ENCODE measurements at places on chromosomes 3 and 15.

DNA sequence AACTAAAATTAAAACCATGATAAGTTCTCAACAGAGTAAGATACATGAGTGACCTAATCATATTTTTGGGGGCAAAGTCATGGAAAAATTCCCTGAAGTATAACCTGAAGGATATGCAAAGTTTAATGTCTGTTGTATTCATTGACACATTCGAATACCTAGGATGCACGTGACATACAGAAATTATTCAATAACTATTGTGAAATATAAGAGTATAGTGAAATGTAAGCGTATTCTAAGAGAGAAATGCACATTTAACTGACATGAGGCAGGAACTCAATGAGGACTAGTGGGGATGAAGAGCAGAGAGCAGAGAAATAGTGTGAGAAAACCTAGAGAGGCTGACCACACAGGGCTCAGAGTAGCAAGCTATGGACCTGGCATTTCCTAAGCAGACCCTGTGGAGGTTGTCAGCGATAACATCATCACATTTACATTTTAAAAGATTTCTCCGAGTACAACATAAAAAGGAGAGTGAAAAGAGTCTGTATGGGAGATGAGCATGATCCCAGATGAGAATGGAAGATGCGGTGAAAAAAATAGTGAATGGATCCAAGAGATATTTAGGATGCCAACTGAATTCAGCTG, 588.8 kb downstream of the MAGI1 start:
- no peak for DNase-seq

DNA sequence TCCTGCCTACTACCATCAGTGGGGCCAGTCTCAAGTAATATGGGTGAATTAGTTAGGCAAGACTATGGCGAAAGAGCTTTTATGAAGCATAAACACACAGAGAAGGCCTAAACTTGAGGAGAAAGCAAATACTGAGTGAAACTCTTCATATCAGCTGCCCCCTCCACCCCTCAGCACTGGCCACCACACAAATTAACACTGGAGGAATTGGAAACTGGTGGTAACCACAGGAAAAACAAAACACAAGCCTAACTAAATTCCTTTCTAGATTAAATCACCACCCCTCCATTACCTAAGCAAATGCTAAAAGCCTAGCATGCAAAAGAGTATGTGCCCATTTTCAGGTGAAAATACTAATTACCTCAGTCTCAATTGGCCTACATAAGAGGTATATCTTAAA, 774.7 kb upstream of the NECTIN3 start:
- no peak for DNase-seq

DNA sequence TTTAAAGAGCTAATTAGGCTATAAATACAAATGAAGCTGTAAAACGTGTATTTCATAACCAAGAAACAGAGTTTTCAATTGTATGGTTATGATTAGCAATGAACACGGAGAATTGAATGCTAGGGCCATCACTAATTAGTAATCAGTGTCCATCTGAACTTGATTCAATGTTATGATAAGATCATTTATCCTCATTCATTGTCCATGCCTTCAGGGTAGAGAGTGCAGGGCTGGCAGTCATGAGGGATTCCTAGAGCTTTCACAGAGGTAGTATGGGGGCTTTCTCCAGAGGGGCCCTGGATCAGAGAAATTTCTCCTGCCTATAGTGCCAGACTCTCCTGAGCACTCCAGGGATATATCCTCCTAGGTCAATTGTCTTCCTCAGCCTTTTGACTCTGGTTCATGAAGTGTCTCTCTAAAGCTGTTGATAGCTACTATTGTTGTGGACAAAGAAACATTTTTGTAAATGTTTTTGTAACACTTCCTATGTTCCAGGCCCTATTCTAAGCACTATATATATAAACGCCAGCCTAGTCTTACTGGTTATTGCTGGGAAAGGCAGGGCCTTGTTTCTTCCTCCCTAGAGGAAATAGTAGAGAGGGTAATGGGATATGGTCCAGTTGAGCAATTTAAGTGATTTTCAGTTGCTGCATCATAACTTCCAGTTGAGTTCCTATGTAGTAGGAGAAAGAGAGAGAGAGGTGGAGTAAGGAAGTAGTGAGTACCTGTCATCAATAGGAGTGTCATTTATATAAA, 249.0 kb downstream of the NFKBIZ start:
- no peak for DNase-seq

DNA sequence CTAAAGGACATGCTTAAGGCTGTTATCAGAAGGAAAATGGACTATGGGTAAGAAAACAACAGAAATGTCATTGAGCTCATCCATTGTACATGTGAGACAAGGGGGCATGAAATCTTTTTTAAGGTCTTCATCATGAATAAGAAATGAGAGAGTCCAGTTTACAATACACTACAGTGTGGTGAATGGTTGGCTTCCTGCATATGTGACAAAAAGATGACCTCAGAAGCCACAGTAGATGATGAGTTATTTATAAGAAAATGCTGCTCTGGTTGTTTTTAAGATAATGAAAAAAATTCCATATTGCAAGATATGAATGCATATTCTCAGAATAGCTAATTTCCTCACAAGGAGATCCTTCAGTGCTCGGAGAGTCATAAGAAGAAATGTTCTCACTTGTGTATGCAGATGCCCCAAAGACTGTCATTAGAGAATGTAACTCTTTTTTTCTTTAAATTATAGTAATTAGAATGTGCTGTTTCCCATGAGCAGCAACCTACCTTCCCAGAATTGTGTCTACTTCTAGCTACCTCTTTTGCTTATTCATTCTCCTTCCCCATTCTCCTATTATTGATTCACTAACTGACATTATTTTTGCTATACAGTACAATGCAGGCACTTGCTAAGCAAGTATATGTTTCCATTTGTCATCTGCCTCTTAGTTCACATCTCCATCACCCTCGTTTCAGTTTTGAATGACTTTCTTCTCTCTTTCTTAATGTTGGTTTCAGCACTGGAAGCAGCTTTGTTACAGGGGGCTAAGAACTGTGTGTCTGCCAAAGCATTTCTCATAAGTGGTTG, 152.0 kb upstream of the PEX5L start:
- DNase-seq: no peak

GRCh38 chr3:61358364-61358763, 107.1 kb upstream of the FHIT start:
- no peak for DNase-seq

- no peak for DNase-seq
Observed at GRCh38 chr15:32035285-32035684, 5.0 kb downstream of the CHRNA7 start.

DNA sequence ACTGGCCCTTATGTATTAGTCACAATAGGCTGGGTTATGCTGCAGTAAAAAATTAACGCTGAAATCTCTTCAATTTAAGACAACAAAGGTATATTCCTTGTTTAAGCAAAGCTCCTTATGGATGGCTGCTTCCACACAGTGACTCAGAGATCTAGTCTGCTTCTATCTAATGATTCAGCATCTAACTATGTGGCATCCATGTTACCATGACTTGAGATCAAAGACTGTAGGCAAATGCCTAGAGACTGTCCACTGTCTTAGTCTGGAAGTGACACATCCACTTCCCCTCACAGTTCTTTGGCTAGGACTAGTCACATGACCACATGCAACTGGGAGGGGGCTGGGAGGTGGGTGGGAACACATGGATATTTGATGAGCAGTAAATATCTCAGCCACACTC, 61.3 kb upstream of the PSMD6 start:
- peak; percentile 96 for DNase-seq

GRCh38 chr3:155339052-155339451, 45.6 kb upstream of the STRIT1 start:
- no peak for DNase-seq

DNA sequence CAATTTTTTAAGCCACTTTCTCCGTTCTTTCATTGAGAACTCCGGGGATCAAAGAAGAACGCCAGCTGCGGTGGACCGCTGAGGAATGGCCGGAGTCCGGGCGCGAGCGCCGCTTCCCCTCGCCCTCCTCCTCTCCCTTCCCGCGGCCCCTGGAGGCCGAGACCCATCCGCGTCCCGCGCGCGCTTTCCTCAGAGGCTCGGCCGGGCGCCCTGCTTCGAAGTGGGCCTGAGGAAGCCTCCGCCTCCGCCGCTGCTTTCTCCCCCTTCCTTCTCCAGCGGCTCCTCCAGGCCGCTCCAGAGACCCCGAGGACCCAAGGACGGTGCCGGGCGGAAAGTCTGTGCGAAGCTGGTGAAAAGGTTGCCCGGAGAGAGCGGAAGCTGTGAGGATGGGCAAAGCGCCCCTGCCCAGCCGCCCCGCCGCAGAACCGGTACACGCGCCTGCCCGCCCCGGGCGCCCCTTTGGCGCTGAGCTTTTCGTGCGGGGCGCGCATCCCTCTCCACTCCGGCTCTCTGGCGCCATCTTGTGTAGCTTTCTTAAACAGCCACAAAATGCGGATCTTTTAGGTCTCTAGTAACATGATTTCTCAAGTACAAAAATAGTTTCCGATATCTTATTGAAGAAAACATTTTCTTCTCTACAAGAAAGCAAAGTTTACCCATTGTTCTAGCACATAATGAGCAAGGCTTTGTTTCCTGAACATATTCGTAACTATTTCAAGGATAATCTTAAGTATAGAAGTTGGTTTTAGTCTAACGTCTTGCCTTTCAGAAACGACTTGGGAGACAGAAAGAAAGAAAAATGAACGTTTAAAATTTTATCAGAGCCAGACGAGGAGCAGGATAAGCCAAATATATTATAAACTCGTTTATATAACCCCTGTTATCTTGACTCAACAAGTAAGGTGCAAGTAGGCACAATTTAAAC, 59.2 kb upstream of the FAM174B start:
- DNase-seq: peak; percentile 57

DNA sequence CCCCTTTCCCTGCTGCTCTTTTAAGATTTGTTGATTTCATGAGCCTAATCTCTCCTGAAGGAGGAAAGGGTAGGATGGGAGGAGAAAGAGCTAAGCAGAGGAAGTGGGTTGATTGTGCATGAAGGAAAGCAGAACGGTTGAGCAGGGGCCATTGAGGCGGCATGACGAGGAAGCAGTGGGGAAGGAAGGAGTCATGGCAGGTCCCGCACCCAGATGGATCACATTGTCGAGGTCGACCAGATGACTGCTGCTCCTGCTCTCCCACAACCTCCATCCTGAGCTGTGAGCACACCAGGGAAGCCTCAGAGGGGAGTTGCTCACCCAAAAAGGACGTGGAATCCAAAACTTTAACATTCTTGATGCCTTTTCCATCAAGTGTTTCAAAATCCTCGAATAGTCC, 42.8 kb downstream of the ABTB1 start:
- DNase-seq: no peak

DNA sequence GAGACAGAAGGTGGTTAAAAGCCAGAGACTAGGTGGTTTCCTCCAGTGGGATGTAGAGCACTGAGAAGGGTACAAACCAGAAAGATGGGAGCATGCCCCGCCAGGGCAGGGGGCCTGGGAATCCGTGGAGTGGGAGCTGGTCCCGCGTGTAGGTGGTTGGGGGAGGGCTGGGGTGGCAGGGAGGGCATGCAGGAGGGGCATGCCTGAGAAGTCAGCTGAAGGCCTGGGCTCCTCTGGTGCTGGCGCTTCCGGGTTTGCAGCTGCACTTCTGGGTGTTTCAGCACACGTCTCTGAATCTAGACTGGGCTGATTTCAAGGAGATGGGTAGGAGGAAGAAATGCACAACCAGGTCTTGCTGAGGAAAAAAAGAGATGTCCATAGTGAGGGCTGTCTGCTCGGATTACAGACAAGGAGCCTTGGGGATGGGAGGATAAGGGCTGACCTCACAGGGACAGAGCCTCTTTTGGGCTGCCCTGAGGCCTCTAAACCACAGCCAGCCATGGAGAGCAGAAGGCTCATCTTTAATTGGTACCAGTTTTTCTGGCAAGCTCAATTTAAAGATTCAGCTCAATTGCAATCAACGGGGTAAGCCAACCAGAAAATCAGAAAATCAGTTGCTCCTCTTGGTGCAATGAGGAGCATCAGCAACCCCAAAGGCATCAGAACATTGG, 151.9 kb downstream of the FAM43A start:
- DNase-seq: no peak

GRCh38 chr3:72338082-72338941, 509.9 kb downstream of the SHQ1 start:
- DNase-seq: peak; percentile 48

GRCh38 chr15:41258750-41259471, 27.8 kb downstream of the CHP1 start:
- no peak for DNase-seq

DNA sequence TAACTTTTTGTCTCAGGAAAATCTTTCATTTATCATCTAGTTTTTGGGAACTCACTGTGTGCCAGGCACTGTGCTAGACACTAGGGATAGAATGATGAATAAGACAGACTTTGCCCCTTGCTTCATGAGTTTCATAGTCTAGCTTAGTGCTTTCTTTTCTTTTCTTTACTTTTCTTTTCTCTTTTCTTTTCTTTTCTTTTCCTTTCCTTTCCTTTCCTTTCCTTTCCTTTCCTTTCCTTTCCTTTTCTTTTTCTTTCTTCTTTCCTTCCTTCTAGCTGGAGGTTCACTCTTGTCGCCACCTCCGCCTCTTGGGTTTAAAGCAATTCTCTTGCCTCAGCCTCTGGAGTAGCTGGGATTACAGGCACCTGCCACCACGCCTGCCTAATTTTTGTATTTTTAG, 172.9 kb downstream of the EDEM1 start:
- no peak for DNase-seq

GRCh38 chr15:39511000-39511915, 69.6 kb upstream of the THBS1 start:
- DNase-seq: peak; percentile 87

DNA sequence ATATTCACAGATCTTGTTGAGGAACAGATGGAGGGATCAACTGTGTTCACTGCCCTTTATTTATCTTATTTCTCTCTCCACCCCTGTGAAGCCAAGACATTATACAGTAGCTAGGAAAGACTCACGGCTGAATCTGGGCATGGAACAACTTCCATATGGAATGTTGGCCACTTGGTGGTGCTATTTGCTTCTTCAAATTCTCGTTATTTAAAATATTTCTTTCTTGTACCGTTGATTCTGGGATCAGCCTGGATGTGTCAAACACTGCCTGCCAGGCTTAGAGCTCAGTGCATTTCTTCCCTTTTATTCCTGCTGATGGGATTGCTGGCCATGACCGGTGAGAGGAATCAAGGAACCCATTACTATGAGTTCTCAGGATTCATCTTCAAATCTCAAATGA, 17.5 kb upstream of the GASK1A start:
- peak; percentile 53 for DNase-seq

DNA sequence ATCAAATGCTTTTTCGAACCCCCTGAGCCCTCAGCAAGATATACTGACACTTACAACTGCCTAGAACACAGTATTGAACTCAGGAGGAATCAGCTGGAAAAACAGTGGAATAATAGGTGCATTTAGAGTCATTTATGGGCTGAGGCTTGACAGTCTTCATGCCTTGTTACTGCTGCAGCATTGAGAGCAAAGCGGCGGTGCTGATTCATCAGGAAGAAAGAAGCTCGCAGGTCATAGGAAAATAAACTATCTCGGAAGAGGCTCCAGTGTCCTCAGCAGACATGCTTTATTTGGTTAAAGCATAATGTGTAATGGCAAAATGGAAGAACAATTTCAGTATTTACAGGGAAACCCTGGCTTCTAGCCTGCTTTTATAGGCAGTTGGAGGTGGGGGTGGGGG, 30.1 kb upstream of the NEO1 start:
- peak; percentile 19 for DNase-seq
